CD8-positive, alpha-beta memory T cell (primary cell): ENCODE measurements at places on chromosomes 3 and 15. TPM values are rescaled to one million over a fixed set of nuclear protein-coding genes. Genes with fewer than 3 reads are reported as not detected.

- no peak for DNase-seq
- no peaks in the 10 kb centered on the region for H3K36me3 ChIP-seq
- H3K27ac ChIP-seq, result no peak overlapping the region
- H3K4me1 ChIP-seq, result no peaks in the 10 kb centered on the region
These were observed 192.7 kb downstream of the DIPK2A start for GRCh38 chr3:144164352-144164751.

DNA sequence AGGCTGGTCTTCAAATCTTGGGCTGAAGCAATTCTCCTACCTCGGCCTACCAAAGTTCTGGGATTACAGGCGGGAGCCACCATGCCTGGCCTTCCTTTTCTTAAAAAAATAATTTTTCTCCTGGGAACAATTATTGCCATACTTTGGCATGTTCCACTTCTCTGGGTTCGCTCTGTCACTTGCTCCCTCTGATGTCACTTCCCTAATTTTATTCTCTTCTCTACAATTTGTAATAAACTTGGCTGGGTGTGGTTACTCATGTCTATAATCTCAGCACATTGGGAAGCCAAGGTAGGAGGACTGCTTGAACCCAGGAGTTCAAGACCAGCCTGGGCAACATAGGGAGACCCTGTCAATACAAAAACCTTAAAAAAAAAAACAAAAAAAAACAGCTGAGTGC lies 6.1 kb upstream of the IMPDH2 start:
- no peak for DNase-seq
- H3K4me3 ChIP-seq, result no peak overlapping the region
- H3K4me1 ChIP-seq, result no peaks in the 10 kb centered on the region
- peaks cover 46% of the 10 kb centered on the region for H3K36me3 ChIP-seq
- H3K27me3 ChIP-seq, result no peaks in the 10 kb centered on the region
- no peak overlapping the region for H3K27ac ChIP-seq

Gene CCR1
- 1.5 TPM for total RNA-seq

GRCh38 chr3:54691289-54691771 lies 236.5 kb downstream of the LRTM1 start:
- no peaks in the 10 kb centered on the region for H3K36me3 ChIP-seq
- no peak overlapping the region for H3K27ac ChIP-seq
- no peaks in the 10 kb centered on the region for H3K27me3 ChIP-seq
- no peak for DNase-seq
- H3K4me3 ChIP-seq, result no peak overlapping the region
- H3K4me1 ChIP-seq, result no peaks in the 10 kb centered on the region

GRCh38 chr3:122324871-122325323 lies at the start of gene CSTA:
Gene CSTA (plus strand): TSS chr3:122325248. CDS start chr3:122325293, 45 bp downstream.
- no peak within 1 kb of the TSS for H3K4me3 ChIP-seq
- no peak within 1 kb of the TSS for H3K27ac ChIP-seq
- H3K36me3 ChIP-seq, result no peaks in the 10 kb centered on the region
- no peak for DNase-seq
- no peaks in the 10 kb centered on the region for H3K27me3 ChIP-seq
- peaks cover 15% of the 10 kb centered on the region for H3K4me1 ChIP-seq

Gene TMEM45A
- total RNA-seq, result 0.50 TPM

Gene CPNE9
- 0.16 TPM for total RNA-seq

- no peak overlapping the region for H3K4me3 ChIP-seq
- no peaks in the 10 kb centered on the region for H3K27me3 ChIP-seq
- H3K4me1 ChIP-seq, result no peaks in the 10 kb centered on the region
- H3K36me3 ChIP-seq, result no peaks in the 10 kb centered on the region
- no peak for DNase-seq
These were observed 74.0 kb upstream of the MANF start for GRCh38 chr3:51311055-51311454.

GRCh38 chr3:195807681-195808121 lies 4.0 kb downstream of the MUC4 start:
- no peak overlapping the region for H3K4me3 ChIP-seq
- peaks cover 29% of the 10 kb centered on the region for H3K4me1 ChIP-seq
- H3K27ac ChIP-seq, result no peak overlapping the region
- no peak for DNase-seq
- H3K27me3 ChIP-seq, result no peaks in the 10 kb centered on the region

DNA sequence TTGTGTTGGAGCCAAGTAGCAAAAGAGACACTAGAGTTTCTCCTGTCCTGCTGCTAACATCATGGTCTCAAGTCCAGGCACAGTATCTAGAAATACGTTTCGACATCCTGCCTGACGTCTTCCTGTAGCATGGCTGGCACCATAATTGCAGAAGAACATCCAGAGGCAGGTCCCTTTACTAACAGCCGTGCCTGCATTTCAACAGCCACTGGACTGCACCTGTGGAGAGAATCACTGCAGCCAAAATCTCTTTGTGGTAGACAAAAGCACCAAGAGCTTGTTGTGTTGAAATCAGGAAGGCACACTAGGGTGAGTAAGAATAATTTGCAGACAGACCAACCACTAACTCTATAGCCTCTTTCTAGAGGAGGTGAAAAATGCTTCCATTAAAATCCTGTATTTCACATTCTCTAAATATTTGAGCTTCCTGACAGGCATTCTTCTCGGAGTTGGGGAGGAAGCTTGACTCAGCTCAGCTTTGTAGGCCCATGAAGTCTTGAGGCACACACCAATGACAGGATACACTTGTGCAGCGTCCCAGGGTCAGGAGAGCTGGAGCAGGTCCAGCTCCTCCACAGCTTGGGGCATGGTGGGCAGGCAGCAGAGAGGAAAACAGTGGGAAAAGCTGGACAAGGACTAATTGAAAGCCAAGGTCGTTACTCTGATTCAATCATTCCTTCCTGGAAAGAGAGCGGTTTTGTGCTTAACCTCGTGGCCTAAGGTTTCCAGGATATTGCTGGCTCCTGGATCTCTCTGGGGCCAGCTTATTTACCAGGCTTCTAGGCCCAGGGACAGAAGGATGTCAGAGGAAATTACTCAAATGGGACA lies 244.9 kb downstream of the FAM43A start:
- H3K36me3 ChIP-seq, result no peaks in the 10 kb centered on the region
- no peak for DNase-seq
- H3K4me3 ChIP-seq, result no peak overlapping the region
- H3K4me1 ChIP-seq, result no peaks in the 10 kb centered on the region
- H3K27ac ChIP-seq, result no peak overlapping the region

DNA sequence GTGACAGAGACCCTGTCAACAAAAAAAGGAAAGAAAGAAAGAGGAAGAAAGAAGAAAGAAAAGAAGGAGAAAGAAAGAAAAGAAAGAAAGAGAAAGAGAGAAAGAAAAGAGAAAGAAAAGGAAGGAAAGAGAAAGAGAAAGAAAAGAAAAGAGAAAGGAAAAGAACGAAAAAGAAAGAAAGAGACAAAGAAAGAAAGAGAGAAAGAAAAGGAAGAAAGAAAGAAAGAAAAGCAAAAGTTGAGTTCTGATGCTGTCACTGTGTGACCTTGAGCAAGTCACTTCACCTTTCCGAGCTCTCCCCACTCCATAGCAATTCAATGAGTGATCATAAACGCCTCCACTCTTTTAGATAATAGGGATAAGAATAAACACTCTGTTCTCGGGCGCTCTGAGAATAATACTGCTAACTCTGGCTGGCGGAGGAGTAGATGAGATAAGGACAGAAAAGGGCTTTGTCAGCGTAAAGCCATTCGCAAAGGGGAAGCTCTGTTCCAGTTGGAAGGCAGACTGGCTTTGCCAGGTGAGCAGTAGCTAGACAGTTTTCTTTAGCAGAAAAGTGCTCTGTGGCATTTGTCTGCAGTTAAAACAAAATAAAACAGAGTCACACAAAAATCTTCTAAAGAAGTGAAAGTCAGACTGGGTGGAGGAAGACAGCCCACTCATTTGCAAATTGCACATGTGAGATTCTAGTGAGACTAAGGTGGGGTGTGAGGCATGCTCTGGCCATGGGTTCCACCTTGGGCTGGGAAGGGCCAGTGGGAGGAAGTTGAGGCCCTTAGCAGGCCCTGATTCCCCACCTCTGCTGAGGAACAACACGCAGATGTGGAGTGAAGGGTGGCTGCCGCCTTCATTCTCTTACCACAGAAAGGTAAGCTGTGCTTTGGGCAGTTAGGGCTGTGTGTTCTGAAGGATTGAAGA lies 9.6 kb upstream of the FLNB start:
- peaks cover 11% of the 10 kb centered on the region for H3K4me1 ChIP-seq
- no peaks in the 10 kb centered on the region for H3K36me3 ChIP-seq
- H3K27ac ChIP-seq, result no peak overlapping the region
- no peaks in the 10 kb centered on the region for H3K27me3 ChIP-seq

- H3K4me1 ChIP-seq, result no peaks in the 10 kb centered on the region
- H3K27ac ChIP-seq, result no peak overlapping the region
- DNase-seq, result no peak
- H3K36me3 ChIP-seq, result no peaks in the 10 kb centered on the region
- no peak overlapping the region for H3K4me3 ChIP-seq
These were observed 460.6 kb upstream of the ALCAM start for GRCh38 chr3:104906001-104906639.

Gene WWTR1
- 1.9 TPM for total RNA-seq

- no peaks in the 10 kb centered on the region for H3K36me3 ChIP-seq
- no peaks in the 10 kb centered on the region for H3K27me3 ChIP-seq
- no peak for DNase-seq
- H3K4me3 ChIP-seq, result no peak overlapping the region
These were observed 180.3 kb upstream of the ROBO2 start for GRCh38 chr3:76859596-76859995.

DNA sequence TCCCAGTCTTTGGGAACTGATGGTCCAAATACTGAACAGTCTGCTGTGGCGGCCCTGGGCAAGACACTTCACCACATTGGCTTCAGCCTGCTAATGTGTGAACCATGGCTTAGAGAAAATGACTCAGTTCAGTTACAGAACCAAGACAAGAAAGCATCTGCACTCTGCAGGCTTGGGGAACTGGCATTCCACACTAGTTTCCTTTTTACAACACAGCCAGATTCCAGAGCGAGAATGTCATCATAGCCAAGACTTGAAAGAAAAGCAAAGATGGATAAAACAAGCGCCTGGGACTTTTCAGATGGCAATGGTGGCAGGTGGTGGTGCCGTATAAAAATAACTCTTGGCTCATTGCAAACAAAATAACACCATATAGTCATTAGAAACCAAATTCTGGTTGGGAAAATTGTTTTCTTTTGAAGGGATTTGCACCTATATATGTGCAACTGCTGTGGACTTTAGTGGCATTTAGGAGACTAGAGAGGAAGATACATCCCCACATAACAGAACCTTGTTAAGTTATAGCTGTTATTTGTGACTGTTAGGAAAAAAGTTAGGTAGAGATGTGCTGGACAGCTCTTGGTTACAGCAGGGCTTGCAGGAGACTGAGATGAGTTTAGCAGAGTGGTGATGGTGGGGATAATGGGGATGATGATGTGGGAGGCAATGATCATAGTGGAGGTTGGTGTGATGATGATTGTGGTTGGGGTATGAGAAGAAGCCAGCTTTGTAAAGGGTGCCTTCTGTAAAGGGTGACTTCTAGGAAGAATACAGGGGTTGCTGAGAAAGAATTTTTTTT lies 273.6 kb downstream of the THRB start:
- no peaks in the 10 kb centered on the region for H3K36me3 ChIP-seq
- H3K27ac ChIP-seq, result no peak overlapping the region
- DNase-seq, result no peak
- no peaks in the 10 kb centered on the region for H3K4me1 ChIP-seq

DNA sequence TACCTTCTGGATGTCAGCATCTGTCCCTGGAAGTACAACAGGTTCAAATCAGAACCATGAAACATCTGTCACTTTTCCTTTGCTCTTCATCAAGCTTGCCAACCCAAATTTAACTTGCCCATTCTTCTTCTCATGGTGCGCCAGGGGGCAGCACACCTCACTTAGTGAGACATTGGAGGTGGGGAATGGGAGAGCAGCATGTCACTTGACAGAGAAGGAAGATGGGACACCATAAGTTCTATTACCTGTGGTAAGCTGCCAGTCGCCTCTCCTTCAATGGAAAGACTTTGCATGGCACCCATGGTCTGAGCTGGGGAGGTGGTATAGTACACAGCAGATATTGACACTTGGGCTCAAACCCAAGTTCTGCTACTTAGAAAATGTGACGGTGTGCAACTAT lies 2.9 kb downstream of the SCN5A start:
- no peak overlapping the region for H3K27ac ChIP-seq
- H3K36me3 ChIP-seq, result no peaks in the 10 kb centered on the region
- peaks cover 13% of the 10 kb centered on the region for H3K4me1 ChIP-seq
- DNase-seq, result no peak
- peaks cover 25% of the 10 kb centered on the region for H3K27me3 ChIP-seq
- H3K4me3 ChIP-seq, result no peak overlapping the region

- H3K27ac ChIP-seq, result no peak overlapping the region
- no peaks in the 10 kb centered on the region for H3K4me1 ChIP-seq
- H3K27me3 ChIP-seq, result no peaks in the 10 kb centered on the region
- no peak for DNase-seq
- no peaks in the 10 kb centered on the region for H3K36me3 ChIP-seq
- H3K4me3 ChIP-seq, result no peak overlapping the region
These were observed 73.8 kb downstream of the FHIT start for GRCh38 chr3:61177450-61177849.

DNA sequence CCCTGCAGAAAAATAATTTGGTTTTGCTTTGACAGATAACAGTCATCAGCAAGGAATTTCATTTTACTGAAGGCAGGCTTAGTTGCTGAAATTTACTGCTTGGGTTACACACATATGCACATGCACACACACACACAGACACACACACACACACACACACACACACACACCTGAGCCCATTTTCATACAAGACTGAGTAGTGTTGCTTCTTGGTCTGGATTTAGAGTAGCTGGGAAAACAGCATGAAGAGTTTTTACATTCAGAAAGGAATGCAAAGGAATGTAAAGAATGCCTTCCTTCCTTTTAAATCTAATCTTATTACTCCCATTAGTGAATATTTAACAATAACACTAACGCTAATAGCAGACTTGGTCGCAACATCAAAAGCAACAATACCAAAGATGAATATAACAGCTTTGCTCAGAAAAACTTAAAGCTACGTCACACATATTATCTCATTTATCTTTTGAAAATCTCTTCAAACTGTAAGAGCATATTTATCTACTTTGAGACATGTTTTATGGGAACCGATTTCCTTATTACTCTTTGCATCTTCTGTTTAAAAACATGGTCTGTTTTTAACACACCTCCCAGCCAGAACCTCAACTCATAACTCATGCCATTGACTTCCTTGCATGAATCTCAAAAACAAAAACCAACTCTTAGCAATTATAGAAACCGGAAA lies 32.5 kb downstream of the RFTN1 start:
- no peaks in the 10 kb centered on the region for H3K27me3 ChIP-seq
- peak overlapping the region; percentile 35 for H3K4me3 ChIP-seq
- H3K4me1 ChIP-seq, result peaks cover 53% of the 10 kb centered on the region
- H3K27ac ChIP-seq, result peak overlapping the region; percentile 1

DNA sequence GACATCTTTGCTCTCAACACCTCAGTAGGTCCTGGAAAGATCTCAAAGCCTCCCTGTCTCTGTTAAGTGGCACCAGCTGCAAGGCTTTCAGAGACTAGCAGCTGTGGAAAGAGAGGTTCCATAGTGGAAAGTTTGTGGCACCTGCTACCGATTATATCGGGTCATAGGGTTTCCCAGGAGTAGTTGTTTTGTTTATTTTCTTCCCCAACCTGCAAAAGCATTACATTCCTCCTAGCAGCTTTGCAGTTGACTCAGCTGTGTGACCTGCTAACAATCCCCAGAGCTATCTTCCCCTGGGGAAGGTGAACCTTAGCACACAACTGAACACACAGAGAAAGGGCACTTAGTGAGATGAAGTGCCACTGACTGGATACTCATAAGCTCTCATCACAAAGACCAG lies 598.9 kb upstream of the GRM7 start:
- no peak for DNase-seq
- H3K27ac ChIP-seq, result no peak overlapping the region
- no peaks in the 10 kb centered on the region for H3K4me1 ChIP-seq
